Activated CD4-positive, alpha-beta T cell treated with anti-CD3 and anti-CD28 coated beads, Interleukin-2, amount 10 ng/mL, durations not matched to agents 24 days and 14 days (primary cell): ENCODE measurements at places on chromosomes 13 and 19. TPM values are rescaled to one million over a fixed set of nuclear protein-coding genes. Genes with fewer than 3 reads are reported as not detected.

GRCh38 chr19:16895467-16896145 lies 6.8 kb downstream of the F2RL3 start:
- no peak for DNase-seq

GRCh38 chr13:32821149-32821688 lies 195.0 kb upstream of the KL start:
- DNase-seq = no peak

DNA sequence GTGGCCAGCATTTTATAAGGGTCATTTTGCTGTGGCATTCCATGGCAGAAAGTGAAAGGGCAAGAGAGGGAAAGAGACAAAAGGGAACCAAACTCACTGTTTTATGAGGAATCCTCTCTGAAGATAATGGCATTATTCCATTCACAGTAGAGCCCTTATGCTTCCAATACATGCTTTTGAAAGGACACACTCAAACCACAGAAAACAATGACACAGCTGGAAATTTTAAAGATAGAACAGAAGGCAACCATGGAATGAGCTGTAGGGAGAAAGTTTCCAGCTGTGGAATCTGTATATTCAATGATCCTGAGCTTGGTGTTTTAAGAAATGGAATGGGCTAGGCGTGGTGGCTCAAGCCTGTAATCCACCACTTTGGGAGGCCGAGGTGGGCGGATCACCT lies 677.4 kb downstream of the SLITRK1 start:
- no peak for DNase-seq

DNA sequence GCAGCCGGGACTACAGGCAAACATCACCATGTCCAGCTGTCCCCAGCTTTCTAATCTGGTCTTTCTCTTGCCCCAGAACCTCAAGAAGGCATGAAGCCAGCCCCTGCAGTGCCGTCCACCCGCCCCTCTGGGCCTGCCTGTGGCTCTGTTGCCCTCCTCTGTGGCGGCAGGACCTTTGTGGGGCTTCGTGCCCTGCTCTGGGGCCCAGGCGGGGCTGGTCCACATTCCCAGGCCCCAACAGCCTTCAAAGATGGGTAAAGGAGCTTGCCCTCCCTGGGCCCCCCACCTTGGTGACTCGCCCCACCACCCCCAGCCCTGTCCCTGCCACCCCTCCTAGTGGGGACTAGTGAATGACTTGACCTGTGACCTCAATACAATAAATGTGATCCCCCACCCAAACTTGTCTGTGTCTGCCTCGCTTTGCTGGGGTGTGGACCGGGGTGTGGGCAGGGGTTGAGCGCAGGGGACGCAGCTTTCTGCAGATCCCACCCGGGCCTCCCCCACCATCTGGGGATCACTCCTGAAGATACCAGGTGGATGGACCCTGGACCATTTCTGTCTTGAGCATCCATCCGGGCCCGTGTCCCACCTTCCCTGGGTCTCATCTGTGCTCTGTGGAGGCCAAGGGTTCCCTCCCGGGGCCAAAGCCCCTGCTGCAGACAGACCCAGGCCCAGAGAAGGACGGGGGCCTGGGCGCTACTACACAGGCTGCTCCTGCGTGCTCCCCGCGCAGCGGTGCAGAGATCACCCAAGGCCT lies 15.3 kb downstream of the PRKCSH start:
- DNase-seq = no peak

WDR88 gene
- not detected in 2 replicates for total RNA-seq

GRCh38 chr13:85140192-85140591 lies 659.0 kb downstream of the SLITRK6 start:
- DNase-seq = no peak

- no peak for DNase-seq
These were observed 21.8 kb downstream of the CCDC8 start for GRCh38 chr19:46391296-46392251.

DNA sequence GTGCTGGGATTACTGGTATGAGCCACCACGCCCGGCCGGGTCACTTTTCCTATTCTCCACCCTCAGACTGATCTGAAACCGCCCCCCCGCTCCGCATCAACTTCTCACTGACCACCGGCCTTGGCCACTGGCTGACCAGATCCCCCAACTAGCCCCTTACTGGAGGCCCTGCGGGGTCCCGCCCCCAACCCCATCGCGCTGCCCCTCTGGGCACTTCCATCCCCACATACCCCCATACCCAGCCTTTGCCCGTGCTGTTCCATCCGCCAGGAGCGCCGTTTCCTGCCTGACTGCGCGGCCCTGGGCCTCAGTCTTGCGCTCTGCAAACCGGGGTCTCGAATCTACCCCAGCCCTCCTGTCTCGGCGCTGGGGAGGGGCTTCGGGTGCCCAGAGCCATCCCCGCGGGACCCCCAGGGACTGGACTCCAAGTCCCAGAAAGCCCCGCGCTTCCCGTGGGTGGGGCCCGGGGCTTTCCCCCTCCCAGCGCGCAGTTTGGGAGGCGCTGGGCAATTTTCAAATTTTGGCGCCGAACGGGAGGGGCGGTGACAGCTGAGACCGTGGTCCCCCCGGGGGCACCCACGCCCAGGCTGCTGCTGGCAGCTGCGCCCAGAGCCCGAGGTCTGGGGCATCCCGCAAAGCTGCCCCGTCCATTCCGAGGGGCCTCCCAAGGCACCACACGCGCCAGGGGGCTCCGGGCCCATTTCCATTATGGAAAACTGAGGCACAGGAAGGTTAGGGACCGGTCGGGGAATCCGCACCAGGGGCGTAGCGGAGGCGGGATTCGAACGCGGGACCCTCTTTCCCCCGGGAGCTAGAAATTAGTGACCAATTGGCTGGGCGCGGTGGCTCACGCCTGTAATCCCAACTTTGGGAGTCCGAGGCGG lies 5.2 kb upstream of the LMNB2 start:
- DNase-seq = peak; percentile 94

SBNO2 gene
- 97.1 and 98.9 TPM in 2 replicates for total RNA-seq

DNA sequence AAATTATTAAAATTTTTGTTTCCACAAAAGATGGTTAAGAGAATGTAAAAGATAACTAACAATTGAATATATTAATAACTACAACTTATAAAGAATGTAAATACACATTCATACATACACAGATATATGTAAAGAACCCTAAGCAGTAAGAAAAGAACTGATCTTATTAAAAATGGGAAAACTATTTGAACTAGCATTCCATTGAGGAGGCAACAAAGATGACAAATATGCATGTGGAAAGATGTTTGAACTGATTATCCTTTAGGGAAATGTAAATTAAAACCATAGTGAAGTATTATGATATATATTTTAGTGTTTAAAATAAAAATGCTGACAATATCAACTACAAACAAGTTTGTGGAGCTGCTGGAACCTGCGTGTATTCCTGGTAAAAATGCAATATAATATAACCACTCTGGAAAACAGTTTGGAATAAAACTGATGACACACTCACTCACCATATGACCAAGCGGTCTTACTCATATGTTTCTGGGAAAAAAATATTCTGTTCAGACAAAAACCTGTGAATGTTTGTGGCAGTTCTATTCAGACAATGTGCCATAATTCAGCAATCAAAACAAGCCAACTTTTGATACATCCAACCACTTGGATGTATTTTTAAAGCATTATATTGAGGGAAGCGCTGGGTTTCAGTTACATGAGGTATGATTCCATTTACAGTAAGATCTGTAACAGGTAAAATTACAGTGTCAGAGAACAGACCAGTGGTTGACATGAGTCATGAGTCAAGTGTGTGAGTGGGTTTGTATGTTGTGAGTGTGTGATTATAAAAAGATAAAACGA lies 694.4 kb upstream of the SLITRK5 start:
- DNase-seq = no peak

- DNase-seq = no peak
These were observed 3.7 kb upstream of the SBK2 start for GRCh38 chr19:55540619-55541018.
